ENCODE measurements at places on chromosomes 1 and 21.

DNA sequence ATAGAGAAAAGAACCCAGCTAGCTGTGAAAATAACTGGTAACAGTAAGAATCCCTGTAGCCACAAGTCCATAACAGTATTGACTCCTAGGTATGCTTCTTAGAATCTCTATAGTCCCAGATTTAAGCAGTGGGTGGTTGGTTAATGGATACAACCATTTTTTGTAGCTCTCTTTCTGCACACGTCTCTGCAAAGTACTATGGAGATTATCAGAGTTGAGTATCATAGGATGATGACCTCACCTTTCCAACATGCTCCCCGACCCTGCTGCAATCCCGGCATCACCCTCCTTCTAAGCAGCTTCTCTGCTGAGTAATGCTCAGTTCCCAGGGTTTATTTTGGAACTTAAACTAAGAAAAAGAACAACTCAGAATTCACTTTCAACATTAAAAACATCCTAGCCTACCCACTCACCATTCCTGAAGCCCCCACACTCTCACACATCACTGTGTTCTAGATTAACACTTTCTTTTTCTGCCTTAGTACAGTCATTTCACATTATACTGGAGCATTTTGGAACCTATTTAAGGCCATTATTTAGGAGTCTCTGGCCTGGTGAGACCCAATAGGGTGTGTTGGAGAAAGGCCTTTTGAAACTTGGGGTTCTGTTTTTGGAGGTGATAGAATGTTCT, 2.7 kb downstream of the MLLT11 start:
- DNase-seq, result no peak

DNA sequence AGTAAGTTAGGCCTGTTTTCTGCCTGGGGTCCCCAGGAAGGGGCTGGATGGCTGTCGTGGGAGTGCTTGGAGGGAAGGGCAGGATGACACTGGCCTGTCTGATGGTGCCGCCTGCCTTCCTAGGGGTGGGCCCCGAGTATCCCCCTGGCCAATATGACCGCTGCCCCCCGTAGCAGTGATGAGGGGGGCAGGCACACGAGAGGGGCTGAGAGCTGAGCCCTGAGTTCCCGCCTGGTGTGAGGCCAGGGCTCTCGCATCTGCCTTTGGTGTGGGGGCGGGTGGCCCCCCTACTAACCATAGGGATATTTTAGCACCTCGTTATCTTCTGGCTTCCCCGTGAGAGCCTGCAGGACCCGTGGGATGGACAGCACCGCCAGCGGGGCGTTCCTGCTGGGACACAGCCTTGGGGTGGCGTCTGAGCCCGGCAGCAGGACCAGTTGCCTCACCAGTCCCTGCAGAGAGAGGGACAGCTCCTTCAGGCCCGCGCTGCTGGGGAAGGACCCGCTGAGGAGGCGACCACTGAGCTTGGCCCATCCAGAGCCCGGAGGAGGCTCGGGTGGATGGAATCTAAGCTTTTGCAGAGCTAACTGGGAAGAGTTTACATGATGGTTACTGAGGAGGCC, 10.4 kb downstream of the KRTAP10-1 start:
- no peak for DNase-seq

- peak; percentile 12 for DNase-seq
Observed at GRCh38 chr1:244074559-244075171, 23.6 kb downstream of the ZBTB18 start.

- DNase-seq, result no peak
Observed at GRCh38 chr1:70498666-70499065, 87.6 kb downstream of the CTH start.

- no peak for DNase-seq
Observed at GRCh38 chr1:211420845-211421454, 71.0 kb downstream of the RD3 start.

- no peak for DNase-seq
Observed at GRCh38 chr1:151924691-151925587, 15.6 kb upstream of the THEM4 start.

DNA sequence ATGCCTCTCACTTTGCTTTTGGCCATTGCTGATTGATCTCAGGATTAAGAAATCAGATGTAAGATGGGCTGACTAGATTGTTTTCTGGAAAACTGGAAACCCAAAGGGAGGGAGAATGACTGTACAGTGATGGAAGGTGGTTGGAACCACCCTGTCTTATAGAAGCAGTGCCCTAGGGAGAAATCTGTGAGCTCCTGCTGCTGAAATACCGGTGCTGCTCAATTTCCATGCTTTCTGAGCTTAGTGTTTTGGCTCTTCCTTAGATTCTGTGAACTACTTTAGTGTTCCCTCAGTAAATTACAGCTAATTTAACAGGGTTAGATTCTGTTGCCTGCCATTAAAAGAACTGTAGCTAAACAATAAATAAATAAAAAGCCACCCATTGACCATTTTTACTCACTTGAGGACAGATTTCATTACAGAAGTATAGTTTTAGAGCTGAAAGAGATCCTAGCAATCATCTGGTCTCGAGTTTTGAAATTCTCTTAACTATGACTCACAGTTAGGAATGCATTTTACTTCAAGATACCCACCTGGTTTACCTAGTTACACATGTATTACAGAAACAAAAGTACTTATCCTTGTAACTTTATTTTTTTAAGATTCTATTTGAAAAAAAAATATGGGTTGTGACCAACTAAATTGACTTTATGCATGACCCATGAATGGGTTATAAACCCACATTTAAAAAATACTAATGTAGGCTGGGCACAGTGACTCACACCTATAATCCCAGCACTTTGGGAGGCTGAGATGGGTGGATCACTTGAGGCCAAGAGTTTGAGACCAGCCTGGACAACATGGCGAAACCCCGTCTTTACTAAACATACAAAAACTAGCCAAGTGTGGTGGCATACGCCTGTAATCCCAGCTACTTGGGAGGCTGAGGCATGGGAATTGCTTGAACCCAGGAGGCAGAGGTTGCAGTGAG, 33.2 kb downstream of the CAMSAP2 start:
- no peak for DNase-seq

DNA sequence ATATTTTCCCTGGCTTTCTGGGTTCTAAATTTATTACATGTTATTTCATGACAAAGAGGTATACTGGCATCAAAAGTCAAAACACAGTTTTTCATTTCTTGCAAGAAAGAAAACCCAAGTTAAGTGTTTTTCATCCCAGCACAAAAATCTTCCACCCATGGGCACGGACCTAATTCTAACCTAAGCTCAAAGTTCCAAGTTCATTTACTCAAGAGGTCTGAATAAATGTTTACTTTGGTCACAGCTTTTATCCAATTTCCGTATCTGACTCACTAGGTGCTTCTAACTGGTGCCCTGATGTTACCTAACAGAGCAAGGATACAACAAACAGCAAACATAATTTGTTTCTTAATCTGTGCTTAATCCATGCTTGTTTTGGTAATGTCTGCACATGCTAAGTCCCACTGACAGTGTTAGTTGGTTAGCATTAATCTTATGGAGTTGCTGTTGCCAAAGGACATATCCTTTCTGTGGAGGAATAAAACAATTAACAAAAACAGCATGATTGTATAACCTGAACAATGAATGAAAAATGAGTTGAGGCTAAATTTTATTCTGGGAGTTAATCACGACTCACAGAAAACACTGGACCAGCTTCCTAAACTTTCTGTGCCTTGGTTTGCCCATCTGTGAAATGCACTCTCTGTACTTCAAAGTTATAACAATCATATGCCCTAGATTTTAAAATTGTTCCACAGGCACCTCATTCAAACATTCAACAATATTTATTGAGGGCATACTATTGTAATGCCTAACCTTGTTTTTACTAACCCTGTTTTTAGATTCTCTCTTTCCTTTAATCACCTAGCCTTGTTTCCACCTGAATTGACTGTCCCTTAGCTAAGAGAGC, 4.2 kb upstream of the CHD1L start:
- no peak for DNase-seq

DNA sequence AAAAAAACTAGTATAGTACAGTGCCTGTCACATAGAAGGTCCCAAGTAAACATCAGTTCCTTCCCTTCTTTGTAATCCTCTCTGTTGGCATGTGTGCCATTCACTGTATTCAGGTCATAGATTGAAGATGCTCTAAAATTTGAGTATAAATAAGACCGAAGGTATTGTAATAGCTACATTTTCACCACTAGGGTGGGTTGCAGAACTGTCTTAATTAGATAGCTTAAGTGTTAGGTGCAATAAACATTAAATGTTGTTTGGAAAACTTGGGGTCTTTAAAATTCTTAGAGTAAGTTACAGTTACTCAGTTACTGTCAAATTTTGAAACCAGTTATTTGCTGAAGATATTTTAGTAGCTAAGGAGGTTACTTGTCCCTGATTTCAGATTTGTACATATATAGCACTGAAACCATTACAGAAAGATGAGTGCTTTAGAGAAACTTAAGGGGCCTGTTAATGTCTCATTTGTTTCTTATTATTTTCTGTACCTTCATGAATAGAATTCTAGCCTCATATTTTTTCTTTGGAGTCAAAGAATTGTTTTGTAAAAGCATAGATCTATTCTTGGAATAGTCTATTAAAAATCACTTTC, 24.3 kb downstream of the PER3 start:
- DNase-seq, result no peak

DNA sequence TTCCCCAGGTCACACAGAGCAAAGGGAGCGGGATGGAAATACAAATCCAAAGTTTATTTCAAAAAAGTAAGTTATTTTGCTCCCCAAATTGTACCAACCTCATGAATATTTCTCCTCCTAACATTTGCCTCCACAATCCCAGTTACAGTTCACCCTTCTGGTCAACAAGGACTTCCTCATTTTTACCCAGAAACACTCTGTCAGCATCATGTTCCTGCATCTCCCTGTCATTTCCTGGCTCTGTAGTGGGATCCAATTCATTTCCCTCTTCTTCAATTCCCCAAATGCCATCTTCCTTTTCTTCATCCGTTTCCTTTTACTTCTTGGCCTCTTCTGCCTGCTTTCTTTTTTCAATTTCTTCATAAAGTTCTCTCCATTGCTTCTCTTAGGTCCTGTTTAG, 32.0 kb upstream of the EPS15 start:
- no peak for DNase-seq

DNA sequence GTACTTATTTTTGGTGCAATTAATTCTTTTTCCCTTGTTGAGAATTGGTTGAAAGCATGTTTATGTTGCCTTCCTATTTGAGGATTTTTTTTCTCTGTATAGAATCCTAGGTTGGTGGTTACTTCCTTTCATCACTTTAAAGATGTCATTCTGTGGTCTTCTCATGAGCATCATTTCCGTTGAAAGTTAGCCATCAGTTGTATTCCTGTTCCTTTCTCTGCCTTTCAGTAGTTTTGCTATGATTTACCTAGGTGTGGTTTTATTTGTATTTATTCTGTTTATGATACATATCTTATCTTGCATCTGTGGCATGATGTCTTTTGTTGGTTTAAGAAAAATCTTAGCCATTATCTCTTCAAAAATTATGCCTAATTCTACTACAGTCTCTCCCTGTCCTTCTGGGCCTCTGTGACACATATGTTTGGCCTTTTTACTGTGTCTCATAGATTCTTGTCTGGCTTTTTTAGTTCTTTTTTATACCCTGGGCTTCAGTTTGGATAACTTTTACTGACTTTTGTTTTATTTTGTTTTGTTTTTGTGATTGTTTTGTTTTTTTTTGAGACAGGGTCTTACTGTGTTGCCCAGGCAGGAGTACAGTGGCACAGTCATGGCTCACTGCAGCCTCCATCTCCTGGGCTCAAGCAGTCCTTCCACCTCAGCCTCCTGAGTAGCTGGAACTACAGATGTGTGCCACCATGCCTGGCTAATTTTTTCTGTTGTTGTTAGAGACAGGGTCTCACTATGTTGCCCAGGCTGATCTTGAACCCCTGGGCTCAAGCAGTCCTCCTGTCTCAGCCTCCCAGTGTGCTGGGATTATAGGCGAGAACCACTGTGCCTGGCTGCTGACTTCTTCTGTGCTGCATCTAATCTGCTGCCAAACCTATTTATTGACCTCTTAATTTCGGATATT, 24.1 kb downstream of the PTGFRN start:
- DNase-seq, result no peak

- no peak for DNase-seq
Observed at GRCh38 chr1:243428617-243429342, 172.9 kb downstream of the SDCCAG8 start.

GRCh38 chr1:161864577-161864976, 98.5 kb downstream of the ATF6 start:
- DNase-seq, result no peak

DNA sequence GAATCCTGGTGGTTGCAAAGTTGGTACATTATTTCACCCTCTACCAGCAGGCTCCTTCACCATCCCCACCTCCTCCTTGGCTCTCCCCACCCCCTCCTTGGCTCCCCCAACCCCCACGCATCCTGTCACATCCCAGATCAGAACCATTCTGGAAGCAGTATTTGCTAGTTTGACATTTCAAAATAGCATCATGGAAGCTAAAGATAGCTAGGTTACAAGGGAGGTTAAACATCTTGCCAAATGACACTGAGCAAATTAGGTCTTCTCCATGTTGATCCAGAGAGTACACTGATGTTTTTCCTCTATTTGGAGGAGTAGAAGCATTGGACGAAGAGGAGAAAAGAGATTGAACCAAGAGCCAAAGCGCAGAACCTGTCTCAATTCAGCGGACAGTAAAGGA, 158.9 kb upstream of the FGGY start:
- DNase-seq, result no peak

DNA sequence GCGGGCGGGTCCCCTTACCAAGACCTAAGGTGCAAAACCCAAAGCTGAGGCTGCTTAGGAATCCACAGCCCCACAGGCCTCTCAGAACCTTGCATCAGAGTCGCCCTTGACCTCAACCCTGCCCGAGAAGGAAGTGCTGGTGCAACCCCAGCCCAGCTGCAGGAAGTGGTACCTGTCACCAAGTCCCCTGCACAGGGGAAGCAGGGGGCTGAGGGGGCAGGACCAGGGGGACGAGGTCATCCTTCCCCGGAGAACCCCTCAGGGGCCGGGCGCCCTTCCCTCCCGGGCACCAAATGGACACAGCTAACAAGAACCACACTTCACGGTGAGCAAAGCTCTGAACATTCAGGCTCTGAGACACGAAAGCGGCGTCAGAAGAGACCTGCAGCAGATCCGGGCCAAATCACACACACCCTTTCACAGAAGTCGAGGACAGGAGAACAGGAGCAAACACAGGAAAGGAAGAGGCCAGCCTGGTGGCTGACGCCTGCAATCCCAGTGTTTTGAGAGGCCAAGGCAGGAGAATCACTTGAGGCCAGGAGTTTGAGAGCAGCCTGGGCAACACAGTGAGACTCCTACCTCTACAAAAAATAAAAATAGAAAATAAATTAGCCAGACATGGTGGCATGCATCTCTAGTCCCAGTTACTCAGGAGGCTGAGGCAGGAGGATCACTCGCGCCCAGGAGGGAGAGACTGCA, 6.4 kb downstream of the ITGB2 start:
- peak; percentile 58 for DNase-seq

GRCh38 chr1:31712068-31712467, 8.3 kb upstream of the COL16A1 start:
- DNase-seq, result no peak

- no peak for DNase-seq
Observed at GRCh38 chr1:226690460-226690982, 48.6 kb downstream of the ITPKB start.

- no peak for DNase-seq
Observed at GRCh38 chr1:166980383-166980782, 5.0 kb upstream of the ILDR2 start.
